ENCODE measurements at places on chromosomes 3 and 15. TPM values are rescaled to one million over a fixed set of nuclear protein-coding genes. Genes with fewer than 3 reads are reported as not detected.

GRCh38 chr3:195587406-195587805 is 3.7 kb upstream of the APOD start:
- DNase-seq: no peak
- H3K36me3 ChIP-seq: no peaks in the 10 kb centered on the region
- H3K27ac ChIP-seq: no peak overlapping the region
- H3K4me3 ChIP-seq: no peak overlapping the region
- no peaks in the 10 kb centered on the region for H3K27me3 ChIP-seq
- H3K4me1 ChIP-seq: no peaks in the 10 kb centered on the region

GRCh38 chr3:189273736-189274135 is 102.0 kb downstream of the TPRG1 start:
- no peaks in the 10 kb centered on the region for H3K36me3 ChIP-seq
- no peaks in the 10 kb centered on the region for H3K27me3 ChIP-seq
- H3K4me1 ChIP-seq: no peaks in the 10 kb centered on the region
- H3K4me3 ChIP-seq: no peak overlapping the region

DNA sequence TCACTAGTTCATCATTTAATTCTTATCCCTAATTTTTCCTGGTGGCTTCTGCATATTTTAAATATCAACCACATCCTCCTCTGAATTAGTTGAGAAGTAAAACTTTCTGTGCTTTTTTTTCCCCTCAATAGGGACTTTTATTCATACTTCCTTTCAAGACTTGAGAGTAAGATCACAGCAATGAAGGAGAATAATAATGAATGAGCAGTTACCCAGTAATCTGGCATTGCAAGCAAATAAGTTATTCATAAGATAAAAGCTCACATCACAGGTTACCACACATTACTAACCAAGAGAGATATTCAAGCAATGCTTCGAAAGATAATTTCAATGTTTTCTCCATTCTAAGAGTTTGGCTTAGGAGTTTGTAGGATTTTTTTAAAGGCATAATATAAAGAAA is 50.3 kb downstream of the BTLA start:
- no peak for DNase-seq
- no peaks in the 10 kb centered on the region for H3K36me3 ChIP-seq
- H3K4me3 ChIP-seq: no peak overlapping the region

DNA sequence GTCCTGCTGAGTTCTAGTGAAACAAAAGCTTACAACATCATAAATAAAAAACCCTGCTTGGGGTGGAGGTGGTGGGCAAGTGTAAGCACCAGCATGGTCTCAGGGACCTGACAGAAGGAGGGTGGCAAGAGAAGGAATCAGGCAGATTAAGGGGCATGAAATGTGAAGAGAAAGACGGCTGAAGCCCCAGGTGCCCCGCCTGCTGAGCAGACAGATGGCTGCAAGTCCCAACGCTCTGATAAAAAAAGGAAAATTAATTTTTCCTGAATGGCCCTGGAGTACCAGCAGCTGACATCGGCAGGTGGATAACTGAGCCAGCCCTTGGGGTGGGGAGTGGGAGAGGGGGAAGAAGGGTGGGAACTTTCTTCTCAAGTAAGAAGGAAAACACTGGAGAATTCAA is 137.9 kb downstream of the XXYLT1 start:
- H3K27me3 ChIP-seq: no peaks in the 10 kb centered on the region
- H3K4me1 ChIP-seq: peaks cover 3% of the 10 kb centered on the region
- no peaks in the 10 kb centered on the region for H3K36me3 ChIP-seq
- no peak for DNase-seq
- H3K27ac ChIP-seq: no peak overlapping the region
- no peak overlapping the region for H3K4me3 ChIP-seq

DNA sequence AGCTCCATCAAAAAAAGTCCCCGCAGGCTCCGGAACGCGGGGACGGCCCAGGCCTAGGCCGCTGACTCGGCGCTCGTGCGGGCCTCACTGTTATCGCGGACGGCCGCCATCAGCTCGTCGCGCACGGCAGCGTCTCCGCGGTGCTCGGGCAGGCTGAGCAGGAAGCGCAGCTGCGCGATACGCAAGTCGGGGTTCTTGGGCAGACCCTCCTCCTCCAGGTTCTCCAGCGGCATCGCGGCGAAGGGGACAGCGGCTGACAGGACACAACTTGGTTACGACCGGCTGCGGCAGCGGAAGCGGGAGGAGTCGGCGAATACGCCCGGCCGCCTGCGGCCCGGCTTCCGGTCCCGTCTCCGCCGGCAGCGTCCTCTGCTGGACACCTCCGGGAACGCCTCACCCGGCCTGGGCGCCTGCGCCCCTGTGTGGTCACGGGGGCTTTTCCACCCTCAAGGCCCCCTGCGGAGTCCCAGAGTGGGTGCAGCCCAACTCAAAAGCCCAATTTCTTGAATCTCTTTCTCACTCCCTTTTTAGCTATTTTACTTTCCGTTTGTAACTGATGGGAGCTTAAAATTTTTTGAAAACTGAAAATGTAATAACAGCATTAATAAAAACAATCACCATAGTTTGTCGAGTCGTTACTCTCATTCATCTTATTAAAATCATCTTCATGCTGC is at the start of gene PSMD6:
TSS of gene PSMD6 (minus strand) at position 308 of the 674 bp plus-strand sequence. CDS start at position 233, 75 bp downstream.
- no peaks in the 10 kb centered on the region for H3K36me3 ChIP-seq
- H3K27me3 ChIP-seq: no peaks in the 10 kb centered on the region
- peak within 1 kb of the TSS; percentile 64 for H3K4me3 ChIP-seq
- peak; percentile 81 for DNase-seq
- peak within 1 kb of the TSS; percentile 86 for H3K27ac ChIP-seq
- H3K4me1 ChIP-seq: peaks cover 10% of the 10 kb centered on the region

GRCh38 chr3:73605412-73605811 is 19.3 kb downstream of the PDZRN3 start:
- no peak for DNase-seq
- H3K36me3 ChIP-seq: no peaks in the 10 kb centered on the region
- H3K4me3 ChIP-seq: no peak overlapping the region
- no peaks in the 10 kb centered on the region for H3K4me1 ChIP-seq

DNA sequence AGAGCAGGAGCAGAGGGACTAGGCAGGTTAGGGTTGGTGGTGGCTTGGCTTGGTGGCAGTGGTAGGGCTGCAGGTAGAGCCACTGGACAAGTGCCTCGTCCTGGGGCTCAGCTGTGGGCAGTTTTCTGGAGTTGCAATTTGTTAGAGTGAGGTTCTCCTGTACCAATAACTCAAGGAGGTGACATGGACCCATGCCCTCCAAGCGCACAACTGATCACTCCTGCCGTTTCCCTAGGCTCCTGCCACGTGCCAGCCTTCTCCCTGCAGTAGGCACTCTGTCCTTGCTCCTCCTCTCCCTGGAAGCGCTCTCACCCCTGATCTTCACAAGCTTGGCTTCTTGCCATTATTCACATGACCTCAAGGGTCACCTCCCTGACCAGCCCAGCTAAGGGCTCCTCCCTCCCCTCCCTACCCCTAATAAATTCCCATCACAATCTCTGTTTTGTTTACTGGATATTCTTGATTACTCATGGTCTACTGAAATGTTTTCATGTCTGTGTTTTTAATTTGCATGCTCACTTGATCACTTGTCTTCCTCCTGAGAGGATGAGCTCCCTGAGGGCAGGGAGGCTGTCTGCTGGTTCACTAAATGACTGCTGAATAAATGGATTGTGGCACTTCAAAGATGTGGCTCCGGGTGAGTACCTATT is 3.3 kb downstream of the WNT7A start:
- no peak overlapping the region for H3K27ac ChIP-seq
- peaks cover 15% of the 10 kb centered on the region for H3K4me1 ChIP-seq
- H3K4me3 ChIP-seq: no peak overlapping the region
- peaks cover 14% of the 10 kb centered on the region for H3K27me3 ChIP-seq

DNA sequence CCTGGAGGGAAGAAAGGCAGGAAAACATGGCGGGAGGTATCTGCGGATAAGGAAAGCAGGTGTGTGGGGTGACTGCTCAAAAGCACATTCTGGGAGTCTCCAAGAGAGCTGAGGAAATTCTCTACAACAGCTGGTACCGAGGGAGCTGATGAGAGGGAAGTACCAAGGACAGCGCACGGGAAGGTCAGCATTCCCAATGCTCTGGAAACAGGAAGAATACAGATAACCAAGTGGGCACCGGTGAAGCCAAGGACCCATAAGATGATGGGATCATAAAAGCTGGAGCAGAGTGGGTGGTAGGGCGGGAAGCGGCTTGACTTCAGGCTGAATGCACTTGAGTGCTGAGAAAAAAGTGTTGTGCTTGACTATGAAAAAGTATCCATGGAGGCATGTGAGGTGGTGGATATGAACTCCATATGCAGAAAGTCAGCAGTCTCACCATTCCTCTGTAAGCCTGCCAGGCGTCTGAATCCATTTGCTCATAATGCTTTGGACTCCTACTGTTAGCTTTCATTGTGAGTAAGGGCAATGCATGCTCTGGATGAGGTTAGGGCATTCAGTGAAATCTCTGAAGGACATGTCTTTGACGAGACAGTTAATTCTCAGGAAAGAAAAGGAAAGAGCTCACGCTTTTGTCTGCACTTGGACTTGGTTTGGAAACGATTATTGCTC is 215.5 kb downstream of the NR1D2 start:
- no peak overlapping the region for H3K27ac ChIP-seq
- no peak overlapping the region for H3K4me3 ChIP-seq
- no peak for DNase-seq
- H3K36me3 ChIP-seq: no peaks in the 10 kb centered on the region
- no peaks in the 10 kb centered on the region for H3K4me1 ChIP-seq

DNA sequence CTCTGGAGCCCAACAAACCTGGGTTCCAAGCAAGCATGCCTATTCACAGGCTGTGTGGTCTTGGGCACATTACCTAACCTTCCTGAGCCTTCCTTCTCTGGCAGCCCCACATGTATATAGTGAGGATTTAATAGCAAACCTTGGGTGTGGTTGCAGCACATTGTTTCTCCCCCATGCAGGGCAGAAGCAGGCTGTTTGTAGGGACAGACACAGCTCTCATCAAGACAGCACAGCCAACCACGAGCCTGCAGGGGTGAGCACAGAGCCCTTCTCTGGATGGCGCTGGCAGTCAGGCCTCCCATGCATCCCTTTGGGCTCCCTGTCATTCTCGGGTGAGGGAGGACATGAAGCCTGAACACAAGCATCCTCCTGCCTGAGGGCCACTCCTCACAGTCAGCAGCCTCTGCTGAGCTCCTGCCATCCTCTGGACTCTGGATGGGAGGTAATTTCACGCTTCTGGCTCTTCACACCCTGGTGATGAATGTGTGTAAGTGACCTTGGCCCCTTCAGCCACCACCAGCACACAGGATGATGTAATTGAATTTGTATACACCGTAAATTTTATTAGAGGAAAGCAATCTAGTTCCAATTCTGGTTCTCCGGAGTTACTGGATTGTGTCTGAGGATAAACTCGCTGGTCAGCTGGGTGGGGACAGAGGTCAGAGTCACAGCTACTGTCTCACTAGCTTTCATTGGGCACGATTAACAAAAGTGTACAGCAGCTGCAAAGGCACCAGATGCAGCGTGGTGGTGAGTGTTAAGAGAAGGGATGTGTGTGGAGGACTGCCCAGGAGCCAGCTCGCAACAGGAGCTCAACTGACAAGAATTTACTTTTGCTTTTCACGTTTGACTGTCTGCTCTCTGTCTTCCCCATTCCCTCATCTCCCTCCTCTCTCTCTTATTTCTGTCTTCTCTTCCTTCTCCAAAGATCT is 118.1 kb downstream of the CLSTN2 start:
- H3K27me3 ChIP-seq: no peaks in the 10 kb centered on the region
- no peaks in the 10 kb centered on the region for H3K36me3 ChIP-seq
- no peak for DNase-seq

Gene H1-8
- not detected for total RNA-seq

Gene KNG1
- not detected for total RNA-seq
